Foreskin fibroblast (primary cell): ENCODE measurements at places on chromosomes 6 and 20.

GRCh38 chr6:33123732-33124524, 48.1 kb downstream of the HLA-DPB1 start:
- DNase-seq: peak; percentile 60

GRCh38 chr6:123380257-123380656, 256.5 kb downstream of the TRDN start:
- DNase-seq: no peak

DNA sequence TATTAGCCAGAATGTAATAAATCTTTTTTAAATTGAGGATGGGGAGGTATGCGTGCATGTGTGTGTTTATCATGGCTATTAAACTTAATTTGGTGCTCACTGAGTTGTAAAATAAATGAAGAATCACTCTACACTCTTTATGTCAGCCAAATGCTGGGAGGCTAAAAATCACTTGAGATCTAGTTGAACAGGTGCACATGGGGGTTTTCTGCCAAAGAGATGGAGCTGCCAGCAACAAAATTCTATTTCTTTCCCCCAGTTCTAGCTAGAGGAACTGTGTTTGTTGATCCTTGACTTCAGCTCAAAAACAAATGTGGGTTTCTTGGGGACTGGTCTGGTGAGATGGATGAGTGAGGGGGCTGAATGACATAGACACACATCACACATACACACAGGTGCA, 183.3 kb upstream of the BTBD3 start:
- no peak for DNase-seq

DNA sequence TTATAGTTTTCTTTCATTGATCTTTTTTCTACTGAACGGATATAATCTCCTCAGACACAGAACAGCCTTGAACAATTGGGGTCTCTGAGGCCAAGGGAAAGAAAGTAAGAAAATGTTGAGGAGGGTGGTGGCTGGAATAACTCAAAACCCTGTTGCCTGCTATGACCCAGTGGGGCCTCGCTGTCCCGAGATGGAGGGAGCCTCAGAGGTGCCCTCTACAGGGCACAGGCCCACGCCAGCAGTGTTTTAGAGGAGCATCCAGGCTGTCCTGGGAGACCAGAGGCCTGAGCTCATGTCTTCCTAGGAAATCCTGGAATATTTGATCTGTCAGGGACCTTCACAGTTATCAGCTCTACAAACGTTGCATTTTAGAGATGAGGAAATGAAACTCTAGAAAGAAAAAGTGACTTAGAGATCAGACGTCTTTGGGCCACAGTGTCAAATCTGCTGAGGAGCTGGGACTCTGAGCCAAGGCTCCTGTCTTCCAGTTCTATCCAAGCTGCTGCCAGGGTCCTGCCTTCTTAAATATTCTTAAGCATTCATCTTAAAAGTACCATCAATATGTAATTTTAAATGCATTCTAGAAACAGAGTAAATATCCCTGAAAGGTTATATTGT, 26.3 kb downstream of the ALDH5A1 start:
- DNase-seq: peak; percentile 40

- DNase-seq: no peak
These were observed 22.3 kb upstream of the CEP162 start for GRCh38 chr6:84249724-84250123.

DNA sequence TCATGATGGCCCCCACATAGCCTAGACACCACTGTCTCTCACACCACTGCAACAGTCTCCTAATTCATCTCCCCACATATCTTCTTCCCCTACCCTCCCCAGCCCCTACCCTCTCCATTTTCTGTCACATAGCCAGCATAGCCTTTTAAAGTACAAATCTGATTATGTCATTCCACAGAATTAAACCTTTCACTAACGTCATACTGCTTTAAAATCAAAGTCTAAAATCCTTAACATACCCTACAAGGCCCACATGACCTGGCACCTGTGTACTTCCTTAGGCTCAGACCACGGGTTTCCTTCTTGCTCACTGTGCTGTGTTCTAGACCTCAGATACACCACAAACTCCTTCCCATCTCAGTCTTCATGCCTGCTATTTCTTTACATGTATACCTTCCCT, 5.9 kb downstream of the OSTM1 start:
- no peak for DNase-seq

- DNase-seq: no peak
These were observed 66.3 kb upstream of the DYNLRB1 start for GRCh38 chr20:34449674-34450592.

GRCh38 chr20:12970372-12970821, 38.4 kb upstream of the SPTLC3 start:
- peak; percentile 73 for DNase-seq

DNA sequence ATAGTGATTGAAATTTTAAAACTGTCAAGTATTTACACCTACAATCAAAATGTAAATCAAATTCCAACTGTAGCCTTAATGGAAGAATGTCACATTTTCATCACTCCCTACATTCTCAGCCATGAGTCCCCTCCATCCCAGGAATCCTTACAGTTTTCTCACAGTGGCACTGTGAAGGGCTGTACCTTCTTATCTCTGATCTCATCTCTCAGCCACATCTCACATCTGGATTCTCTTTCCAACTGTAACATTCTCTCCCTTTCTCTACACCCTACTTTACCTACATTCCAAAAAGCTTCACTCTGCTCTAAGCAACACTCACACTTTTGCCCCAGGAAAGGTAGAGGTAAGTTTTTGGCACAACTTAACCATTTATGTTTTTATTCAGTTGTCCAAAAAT, 8.9 kb upstream of the MARCKS start:
- no peak for DNase-seq

GRCh38 chr6:125314009-125314581, 12.3 kb upstream of the HDDC2 start:
- DNase-seq: peak; percentile 87

- no peak for DNase-seq
These were observed 60.4 kb upstream of the FOXQ1 start for GRCh38 chr6:1251198-1252155.

GRCh38 chr20:55116598-55116997, 641.2 kb downstream of the DOK5 start:
- no peak for DNase-seq

- DNase-seq: peak; percentile 78
These were observed 2.0 kb downstream of the COL9A3 start for GRCh38 chr20:62818592-62819493.

GRCh38 chr20:5145365-5146098, 18.7 kb downstream of the CDS2 start:
- DNase-seq: no peak

- DNase-seq: no peak
These were observed 27.9 kb downstream of the SLC2A4RG start for GRCh38 chr20:63767456-63767855.

- DNase-seq: no peak
These were observed 2.7 kb downstream of the BMP2 start for GRCh38 chr20:6769903-6770785.

DNA sequence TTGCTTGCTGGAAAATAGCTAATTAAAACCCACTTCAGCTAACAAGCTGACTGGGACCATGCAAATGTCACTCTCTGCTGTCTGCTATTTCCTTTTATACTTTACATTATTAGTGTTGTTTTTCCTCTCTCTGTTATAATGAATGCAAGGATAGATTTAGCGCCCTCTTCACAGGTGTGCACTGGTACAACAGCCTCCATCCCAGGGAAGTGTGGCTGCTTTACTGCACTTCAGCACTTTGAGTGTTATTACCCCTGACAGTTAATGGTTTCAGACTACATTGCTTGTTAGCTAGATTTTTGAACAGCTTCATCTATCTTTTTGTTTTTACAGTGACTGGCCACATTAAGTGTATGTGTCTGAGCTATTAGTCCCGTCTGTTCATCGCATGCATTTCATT, 405.7 kb downstream of the RNF144B start:
- no peak for DNase-seq

DNA sequence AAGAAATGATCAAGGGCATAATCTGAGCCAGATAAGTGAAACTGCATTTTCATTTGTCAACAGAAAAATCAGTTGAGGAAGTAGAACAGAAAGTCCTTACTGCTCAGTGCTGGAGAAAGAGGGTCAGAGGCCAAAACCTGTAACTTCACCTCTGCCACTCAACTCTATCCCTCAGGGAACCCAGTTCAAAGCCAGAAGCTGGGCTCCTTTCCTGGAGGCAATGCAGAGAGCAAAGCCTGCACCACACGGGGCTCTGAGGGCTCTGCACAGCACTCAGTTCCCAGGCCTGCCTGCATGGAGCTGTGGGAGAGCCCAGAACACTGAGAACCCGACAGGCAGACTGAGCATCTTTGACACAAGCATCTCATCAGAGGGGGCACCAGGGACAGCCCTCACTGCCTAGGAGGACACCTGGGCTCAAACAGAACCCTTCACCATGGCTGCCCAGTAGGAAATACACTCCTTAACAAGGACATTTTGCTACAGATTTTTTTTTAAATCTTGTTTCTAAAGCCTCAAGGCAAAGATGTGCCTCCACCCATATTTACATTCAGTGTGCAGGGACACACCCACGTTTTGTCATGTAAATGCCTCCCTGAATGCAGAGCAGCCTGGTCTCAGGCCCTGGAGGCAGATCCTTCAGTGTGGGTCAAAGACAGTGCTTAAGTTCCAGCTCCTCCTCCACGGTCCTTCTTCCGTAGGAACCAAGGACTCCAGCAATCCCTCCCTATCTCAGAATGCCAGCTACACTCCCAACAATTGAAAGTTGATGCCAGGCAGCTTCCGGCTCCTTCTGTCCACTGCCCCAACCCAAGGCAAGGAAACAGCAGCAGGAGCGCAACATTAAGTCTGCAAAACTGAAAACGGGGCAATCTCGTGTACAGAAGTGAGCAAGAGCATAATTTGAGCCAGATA, 6.6 kb downstream of the RNASET2 start:
- no peak for DNase-seq

GRCh38 chr6:28449056-28449455, 5.8 kb upstream of the ZSCAN23 start:
- no peak for DNase-seq

GRCh38 chr20:58389324-58389967, 417 bp downstream of the VAPB start:
- DNase-seq: peak; percentile 47

GRCh38 chr20:62266340-62266739, 28.0 kb downstream of the OSBPL2 start:
- DNase-seq: no peak

DNA sequence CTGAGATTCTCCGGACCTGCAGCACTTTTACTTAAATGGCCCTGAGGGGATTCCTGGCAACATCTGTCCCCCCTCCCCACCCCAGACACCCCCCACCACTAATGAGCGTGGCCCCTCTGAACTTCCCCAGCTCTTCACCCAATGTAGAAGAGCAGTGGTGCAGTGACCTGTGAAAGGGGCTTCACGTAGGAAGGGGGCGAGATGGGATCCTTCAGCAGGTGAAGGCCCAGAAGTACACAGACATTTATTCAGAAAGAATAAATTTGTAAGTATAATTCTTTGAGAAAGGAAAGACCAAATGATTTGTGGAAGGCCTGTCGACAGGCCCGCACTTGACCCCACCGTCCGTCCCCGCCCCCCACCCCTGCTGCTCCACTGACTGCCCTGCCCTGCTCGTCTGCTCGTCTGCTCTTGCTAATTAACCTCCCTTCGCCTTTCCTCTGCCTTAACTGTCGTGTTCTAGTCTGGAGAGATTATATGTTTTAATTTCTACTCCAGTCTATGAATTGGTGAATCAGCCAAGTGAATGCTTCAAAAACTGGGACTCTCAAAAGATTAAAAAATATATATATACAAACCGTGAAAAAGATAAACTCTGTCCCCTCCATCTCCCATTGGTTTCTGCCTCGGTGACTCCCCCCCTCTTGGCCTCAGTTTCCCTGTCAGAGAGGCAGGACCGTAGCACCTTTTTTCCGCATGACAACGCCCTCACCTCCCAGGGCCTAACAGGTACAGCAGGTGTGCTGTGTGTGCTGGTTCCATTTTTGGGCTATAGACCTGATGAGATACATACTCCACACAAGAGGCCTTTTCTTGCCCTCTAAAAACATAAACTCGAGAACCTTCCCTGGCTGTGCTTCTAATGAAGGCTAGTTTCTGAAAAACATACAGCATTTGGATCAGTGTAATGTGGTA, 49.2 kb downstream of the GNAS start:
- DNase-seq: no peak

DNA sequence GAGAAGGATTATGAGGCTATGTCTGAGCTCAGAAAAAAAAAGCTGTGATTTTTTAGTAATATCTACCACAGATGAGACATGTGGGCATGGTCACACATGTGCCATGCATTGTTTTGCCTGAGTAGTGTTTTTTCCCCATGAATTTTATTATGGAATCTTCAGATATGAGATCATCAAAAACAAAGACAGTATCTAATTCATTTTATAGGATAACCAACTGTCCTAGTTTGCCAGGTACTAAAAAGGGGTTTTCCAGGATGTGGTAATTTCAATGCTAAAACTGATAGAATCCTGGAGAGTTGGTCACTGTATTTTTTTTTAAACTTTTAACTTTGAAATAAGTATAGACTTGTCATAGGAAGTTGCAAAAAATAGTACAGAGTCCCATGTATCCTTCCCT, 127.4 kb upstream of the MAP3K7 start:
- no peak for DNase-seq

DNA sequence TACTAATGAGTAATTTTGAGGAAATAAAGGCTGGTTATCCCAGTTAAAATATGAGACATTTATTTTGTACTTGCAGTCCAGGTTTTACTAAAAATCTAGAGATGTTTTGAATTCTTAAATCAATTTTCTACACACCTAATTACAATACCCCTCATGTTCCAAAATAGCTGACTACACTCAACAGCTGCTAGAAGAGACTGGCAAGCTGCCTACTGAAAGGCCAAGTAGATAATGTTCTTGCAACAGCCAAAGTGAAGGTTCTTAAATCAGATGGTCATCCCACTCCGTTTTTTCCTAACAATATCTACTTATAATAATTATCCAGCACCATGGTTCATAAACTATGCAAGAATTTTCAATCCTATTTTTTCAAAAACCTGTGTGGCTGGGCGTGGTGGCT, 69.0 kb downstream of the DTNBP1 start:
- DNase-seq: no peak

DNA sequence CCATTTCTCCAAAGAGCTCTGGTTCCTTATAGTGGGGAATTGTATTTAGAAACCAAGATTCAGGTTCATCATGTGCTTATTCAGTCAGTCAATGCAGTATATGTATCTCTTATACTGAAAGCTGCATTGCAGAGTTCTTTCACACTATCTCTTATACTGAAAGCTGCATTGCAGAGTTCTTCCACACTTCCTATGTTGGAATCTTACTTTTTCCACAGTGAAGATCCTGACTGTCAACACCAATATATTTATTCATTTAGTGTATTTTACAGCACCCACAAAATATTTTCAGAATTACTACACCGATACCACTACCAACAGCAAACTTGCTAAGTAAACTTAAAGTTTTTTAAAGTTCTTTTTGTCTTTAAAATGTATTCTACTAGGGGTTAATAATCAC, 349.3 kb upstream of the MMS22L start:
- no peak for DNase-seq

DNA sequence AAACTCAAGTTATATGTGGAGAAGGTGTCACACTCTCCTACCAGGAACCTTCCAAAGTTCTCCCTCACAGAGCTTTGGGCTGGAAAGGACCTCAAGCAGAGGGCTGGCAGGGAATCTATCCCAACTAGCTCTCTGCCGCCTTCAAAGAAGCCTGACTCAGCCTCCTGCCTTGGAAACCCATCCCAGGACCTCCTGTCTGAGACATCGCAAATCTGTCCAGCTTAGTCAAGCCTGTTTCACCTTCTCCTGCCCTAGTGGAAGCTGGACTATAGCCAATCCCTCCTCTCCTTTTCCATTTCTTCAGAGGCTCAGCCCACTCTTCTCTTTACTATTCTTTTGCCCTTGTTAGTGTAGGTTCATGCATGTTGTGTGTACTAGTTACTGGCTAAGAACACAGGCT, 48.2 kb upstream of the FOXP4 start:
- DNase-seq: no peak
